ENCODE measurements at places on chromosomes 7 and 10. TPM values are rescaled to one million over a fixed set of nuclear protein-coding genes. Genes with fewer than 3 reads are reported as not detected.

OR2A42 gene
- not detected for total RNA-seq

ACSL5 gene
- 13.4 TPM for total RNA-seq

PNLIPRP1 gene
- total RNA-seq, result 0.94 TPM

CALML3 gene
- not detected for total RNA-seq

FXYD4 gene
- not detected for total RNA-seq

NEUROG3 gene
- not detected for total RNA-seq

GALNT17 gene
- total RNA-seq, result 5.8 TPM

SFRP4 gene
- total RNA-seq, result 98.6 TPM

TMEM229A gene
- not detected for total RNA-seq

NKX2-3 gene
- total RNA-seq, result not detected

COX15 gene
- total RNA-seq, result 27.2 TPM

EFCAB10 gene
- total RNA-seq, result not detected

- DNase-seq, result no peak
These were observed 254.0 kb downstream of the USP6NL start for GRCh38 chr10:11357439-11357838.

GRCh38 chr10:44627591-44628354, 242.9 kb upstream of the CXCL12 start:
- DNase-seq, result no peak

DNA sequence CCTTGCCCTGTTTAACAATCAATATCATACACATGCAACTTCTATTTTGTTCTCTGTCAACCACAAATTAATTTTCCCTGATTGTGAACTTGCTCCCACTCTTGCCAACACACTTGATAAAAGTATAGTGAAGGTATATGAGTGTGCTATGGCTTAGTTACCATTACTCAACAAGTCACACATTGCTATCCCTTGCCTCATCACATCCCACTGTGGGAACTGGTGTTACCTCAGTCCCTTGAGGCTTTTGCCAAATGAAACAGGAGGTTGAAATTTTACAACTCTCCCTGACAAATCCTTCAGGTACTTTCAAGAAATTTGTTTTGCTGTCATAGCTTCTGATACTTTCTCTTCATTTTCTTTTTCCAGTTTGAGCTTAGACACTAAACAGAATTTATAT, 472.5 kb upstream of the SEMA3D start:
- no peak for DNase-seq

GRCh38 chr10:97060441-97061084, 125.2 kb downstream of the SLIT1 start:
- DNase-seq, result peak; percentile 44

DNA sequence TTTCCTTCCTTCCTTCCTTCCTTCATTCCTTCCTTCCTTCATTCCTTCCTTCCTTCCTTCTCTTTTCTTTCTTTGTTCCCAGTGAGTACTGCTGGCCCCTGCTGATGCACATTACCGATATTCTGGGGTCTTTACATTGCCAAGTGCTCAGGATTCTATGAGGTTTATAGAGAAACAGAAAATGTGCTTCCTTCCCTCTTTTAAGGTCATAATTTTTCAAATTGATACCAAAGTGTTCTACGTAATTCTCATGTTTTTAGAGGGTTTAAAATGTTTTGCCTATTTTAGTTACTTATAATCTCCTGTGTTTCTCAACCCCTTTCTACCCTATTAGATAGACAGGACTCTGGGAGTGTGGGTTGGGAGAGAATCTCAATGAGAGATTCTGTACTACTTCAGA, 291.2 kb downstream of the HDAC9 start:
- DNase-seq, result no peak

GRCh38 chr7:24908727-24909126, 71.3 kb downstream of the OSBPL3 start:
- no peak for DNase-seq

GRCh38 chr7:91846436-91846835, 34.1 kb downstream of the MTERF1 start:
- no peak for DNase-seq

GRCh38 chr10:30284865-30285594, 64.0 kb downstream of the MTPAP start:
- DNase-seq, result no peak

GRCh38 chr10:85607043-85607695, 759.4 kb downstream of the GRID1 start:
- DNase-seq, result no peak

GRCh38 chr10:15809450-15809849, 50.9 kb downstream of the MINDY3 start:
- DNase-seq, result no peak

DNA sequence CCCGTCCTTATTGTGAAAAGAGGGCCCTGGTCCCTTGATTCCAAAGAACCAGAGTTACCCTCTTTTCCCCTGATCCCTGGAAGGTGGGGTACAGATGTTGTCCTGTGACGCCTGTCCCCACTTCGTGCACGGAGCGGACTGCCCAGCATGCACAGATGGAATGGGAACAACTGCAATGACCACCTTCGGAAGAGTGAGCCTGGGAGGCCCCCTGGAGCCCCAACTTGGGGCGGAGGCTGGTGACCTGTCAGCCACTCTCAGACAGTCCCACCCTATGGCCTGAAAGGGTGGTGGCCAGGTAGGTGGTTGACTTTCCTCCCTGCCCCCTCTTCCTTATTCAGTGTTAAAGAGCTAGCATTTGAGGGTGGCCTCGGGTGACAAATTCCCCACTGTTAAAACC, 196.6 kb upstream of the GALNT17 start:
- DNase-seq, result no peak

GRCh38 chr7:121931149-121931902, 58.4 kb downstream of the PTPRZ1 start:
- no peak for DNase-seq

DNA sequence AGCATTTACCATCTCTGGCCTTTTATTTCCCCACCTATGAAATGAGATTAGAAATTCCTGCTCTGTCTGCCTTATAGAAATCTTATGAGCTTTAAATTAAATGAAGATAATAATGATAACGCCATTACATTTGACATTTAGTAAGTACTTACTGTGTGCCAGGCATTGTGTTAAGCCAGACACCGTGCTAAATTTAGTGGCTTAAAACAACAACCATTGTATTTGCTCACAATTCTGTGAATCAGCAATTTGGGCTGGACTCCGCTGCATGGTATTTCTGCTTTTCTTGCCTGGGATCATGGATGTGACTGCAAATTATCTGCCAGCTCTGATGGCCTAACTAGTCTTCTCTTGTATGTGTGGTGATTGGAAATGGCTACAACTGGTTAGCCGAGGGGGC, 56.4 kb upstream of the CCDC6 start:
- DNase-seq, result no peak

DNA sequence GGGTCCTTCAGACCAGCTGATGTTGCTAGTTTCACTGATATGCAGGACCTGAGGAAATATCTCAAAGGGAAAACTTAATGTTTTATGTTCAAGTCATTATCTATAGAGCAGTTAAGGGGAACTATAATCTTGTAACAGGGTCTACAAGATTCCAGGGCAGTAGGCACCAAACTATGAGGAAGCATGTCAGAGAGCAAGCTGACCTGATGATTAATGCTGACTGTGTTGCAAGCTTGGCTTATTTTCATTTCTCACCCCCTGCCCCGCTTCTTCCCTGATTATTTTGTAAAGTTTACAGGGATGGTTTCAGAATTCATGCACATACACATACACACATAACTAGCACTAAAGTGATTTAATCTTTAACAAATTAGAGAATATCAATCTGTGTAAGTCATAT, 84.3 kb upstream of the CACNA2D1 start:
- no peak for DNase-seq

DNA sequence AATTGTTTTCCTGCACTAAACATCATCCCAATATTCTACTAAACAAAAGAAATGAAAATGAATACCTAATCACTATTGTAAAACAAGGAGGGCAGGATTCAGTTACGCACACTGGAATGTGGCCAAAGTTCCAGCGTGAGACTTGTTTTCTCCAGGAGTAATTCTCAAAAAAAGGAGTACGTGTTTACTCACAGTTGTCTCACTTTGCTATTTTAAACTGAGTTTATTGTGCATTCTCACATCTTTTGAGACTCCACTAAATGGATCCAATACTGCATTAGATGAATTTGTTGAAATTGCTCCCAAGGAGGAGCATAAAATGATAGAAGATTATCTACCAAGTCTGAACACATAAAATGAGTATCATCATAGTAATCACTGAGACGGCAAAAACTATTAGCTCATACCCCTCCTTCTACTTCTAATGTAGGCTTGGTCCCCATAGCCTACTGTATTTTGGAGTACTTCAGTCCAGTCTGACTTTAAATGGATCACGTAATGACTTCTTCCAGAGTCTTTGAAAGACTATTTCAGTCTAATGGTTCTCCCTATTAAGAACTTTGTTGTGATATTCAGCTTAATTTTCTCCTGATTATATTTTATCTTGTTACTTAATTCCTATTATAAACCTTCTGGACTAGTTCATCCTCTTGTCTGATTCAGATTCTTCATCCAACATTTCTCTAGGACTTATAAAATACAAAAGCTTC, 3.8 kb downstream of the GRM3 start:
- DNase-seq, result no peak

DNA sequence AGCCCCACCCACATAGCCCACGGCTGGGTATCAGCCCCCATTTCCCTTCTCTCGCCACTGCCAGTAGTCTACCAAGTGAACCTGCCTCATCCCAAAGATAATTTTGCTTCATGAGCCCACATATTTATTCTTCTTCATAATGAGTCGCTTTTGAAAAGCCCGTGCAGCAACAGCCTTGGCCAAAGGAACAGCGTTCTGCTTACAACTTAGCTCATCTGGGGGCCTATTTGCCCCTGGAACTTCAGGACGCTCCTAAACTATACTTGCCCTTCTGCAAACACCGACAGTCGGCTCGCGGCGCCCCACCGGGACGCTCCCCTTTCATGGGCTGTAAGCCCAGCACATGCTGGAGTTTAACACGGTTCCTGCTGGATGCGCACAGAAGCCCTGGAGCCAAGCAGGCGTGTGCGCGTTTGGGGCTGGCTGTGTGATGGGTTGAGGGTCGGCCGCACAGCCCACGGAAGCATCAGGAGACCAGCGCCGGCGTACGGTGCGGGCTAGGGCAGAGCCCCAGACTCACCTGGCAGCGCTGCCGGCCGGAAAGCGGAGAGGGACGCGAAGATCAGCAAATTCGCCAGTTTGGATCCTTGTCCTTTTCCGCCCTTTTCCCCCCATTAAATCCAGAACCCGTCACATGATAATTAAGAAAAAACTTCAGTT, 370 bp downstream of the TMEM60 start:
- DNase-seq, result no peak

GRCh38 chr7:104536956-104537355, 208.6 kb downstream of the LHFPL3 start:
- no peak for DNase-seq

GRCh38 chr7:154577141-154577873, 425.6 kb downstream of the PAXIP1 start:
- DNase-seq, result no peak

GRCh38 chr10:52229291-52229931, 84.7 kb upstream of the DKK1 start:
- no peak for DNase-seq

DNA sequence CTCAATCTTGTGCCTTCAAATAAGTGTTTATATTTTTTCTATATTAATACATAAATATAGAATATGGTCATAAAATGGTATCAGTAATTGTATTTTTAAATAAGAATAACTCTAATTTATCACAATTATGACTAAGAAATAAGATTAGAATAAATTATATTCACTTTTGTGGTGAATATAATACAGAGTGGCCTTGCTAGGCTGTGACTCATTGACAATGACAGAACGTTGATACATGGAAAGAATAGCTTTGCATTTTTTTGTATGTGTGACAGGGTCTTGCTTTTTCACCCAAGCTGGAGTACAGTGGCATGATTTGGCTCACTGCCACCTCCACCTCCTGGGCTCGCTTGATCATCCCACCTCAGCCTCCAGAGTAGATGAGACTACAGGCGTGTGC, 47.8 kb upstream of the PCLO start:
- no peak for DNase-seq

GRCh38 chr7:21620054-21620453, 77.2 kb downstream of the DNAH11 start:
- no peak for DNase-seq

GRCh38 chr10:77230194-77230593, 407.4 kb downstream of the KCNMA1 start:
- DNase-seq, result no peak

DNA sequence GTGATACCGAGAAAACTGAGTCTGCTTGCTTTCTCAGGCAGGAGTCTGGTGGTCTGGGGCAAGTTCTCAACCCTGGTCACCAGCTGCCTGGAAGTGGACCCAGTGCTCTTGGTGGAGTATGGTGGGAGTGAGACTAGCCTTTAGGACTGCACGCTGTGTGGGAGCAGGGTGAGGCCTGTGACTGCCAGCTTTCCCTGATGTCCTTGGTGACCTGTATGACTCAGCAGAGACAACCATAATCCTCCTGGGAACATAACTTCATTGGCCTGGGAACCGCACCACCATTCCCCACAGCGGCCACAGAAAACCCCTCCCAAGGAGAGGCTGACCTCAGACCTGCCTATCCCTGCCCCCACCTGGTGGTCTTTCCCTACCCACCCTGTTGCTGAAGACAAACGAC, 139.5 kb upstream of the CHRM2 start:
- no peak for DNase-seq

GRCh38 chr10:78473006-78473405, 439.3 kb downstream of the RPS24 start:
- DNase-seq, result no peak

- no peak for DNase-seq
These were observed 2.4 kb downstream of the TRA2A start for GRCh38 chr7:23529262-23529859.
